ENCODE measurements at places on chromosomes 6 and 20.
A peak's percentile ranks its signal among the peaks of the same experiment; 100 is the strongest.

- DNase-seq = no peak
These were observed 12.0 kb downstream of the UBD start for GRCh38 chr6:29547573-29547972.

- DNase-seq = no peak
These were observed 32.8 kb upstream of the GMPR start for GRCh38 chr6:16205377-16206144.

DNA sequence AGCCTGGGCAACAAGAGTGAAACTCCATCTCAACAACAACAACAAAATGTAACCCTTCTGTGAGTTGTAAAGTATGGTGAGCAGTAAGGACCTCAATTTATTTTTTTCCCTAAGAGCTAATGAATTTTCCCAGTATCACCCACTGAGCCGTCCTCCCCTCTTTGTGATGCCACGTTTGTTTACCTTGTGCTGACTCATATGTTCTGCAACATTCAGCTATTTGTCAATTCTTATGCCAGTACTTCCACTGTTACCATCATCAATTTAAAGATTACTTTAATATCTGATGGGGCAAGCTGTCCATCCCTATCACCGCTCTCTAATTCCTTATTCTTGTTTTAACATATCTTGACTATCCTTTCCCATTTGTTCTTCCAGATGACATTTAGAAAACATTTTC lies 37.5 kb downstream of the MAK start:
- no peak for DNase-seq

DNA sequence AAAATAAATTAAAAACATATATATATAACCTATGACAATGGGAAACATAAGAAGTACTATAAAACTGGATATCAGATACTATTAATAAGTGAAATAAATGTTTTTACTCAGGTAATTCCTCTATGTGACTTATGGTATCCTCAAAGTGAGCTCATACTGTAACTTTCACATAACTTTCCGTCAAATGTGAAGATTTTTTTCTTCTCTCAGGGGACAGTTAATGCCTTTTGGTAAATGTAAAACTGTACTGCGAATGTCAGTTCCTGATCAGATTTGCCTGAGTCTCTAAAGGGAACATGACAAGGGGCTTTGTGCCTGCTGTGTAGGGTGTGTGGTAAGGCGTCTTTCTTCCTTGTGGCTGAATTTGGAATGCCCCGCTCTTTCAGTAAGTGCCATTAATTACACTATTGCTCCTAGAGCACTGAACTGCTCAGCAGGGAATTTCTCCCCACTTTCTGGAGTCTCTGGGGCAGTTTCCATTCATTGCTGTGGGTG lies 271.8 kb downstream of the PRL start:
- no peak for DNase-seq

DNA sequence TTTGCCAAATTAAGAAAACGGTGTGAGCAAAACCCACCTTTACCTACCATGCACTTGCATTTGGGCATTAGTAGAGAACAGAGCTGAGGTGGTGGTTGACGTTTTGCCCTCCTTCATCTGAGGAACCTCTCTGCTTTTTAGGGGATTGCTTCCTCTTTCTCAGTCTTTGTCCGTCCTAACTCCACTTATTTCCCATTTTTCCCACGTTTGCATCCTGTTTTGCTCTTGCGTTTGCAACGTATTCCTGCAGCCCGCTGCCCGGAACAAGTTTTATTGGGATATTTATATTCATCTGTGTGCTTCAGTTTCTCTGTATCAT lies 374 bp upstream of the SERINC1 start:
- no peak for DNase-seq

GRCh38 chr6:128150376-128150775 lies 249.5 kb upstream of the THEMIS start:
- DNase-seq = no peak

DNA sequence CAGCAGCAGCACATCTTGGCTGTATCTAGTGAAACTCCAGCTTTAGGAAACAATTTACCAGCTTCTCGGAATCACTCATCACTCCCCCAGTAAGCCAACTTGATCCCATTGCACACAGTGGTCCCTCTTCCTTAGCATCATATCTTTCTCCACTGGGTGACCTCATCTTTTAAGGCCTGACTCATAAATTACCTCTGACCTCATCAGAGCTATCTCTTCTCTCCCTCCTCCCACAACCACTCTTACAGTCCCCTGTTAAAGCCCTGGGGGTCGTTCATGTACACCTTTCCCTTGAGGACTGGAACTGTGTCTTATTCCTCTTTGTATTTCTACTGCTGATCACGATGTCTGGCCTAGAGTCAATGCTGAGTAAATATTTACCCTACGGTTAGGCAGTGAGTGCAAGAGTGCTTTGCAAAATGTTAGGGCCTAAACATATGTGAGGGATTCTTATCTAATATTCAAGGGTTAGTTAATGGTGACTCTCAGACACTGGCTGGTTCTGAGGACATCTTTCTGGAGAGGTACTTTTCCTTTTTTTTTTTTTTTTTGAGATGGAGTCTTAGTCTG lies 187.2 kb downstream of the LRFN2 start:
- no peak for DNase-seq

DNA sequence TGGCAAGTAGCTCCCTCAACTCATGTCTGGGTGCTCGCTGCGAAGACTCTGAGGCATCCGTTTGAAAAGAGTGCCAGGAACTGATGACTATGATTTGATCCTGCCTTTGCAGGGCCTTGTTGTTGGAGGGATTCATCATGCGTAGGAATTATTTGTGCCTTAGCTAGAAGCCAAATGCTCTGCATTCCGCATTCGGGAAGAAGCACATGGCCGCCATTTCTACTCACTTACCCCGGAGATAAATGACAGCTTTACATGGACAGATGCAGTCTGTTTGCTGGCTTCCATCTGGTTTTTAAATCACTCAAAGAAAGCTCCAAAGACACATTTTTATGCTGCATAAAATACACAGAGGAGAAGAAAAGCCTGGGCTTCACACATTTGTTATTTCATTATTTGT lies 363.3 kb upstream of the CDH4 start:
- no peak for DNase-seq

DNA sequence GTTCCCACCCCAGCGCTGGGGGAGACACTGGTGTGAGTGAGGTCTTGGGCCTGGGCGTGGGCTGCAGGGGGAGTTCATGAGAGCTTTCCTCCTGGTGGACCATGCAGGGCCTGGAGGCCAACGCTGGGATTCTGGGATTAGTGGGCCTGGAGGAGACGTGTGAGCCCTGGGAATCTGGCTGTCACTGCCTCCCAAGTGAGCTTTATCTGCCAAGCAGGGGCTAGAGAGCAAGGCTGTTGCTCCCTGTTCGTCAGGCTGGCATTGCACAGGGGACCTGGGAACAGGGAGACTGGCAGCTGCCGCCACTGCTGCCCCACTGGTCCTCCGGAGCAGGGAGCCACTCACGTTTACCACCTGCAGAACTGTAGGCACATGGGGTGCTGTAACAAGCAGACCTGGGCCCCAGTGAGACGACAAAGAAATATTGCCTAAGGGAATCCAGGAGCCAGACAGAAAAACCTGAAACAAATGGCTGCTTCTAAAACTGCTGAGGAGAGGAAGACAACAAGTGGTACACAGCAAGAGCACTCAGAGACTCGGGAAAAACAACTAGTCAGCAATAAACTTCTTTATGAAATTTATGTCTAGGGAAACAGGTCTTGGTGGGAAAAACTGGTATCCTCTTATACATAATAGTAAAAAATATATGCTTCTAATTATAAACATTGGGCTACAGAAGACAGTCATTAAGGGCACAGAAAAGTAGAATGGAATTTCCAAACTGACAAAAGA lies 45.2 kb downstream of the PPP1R3G start:
- DNase-seq = no peak

DNA sequence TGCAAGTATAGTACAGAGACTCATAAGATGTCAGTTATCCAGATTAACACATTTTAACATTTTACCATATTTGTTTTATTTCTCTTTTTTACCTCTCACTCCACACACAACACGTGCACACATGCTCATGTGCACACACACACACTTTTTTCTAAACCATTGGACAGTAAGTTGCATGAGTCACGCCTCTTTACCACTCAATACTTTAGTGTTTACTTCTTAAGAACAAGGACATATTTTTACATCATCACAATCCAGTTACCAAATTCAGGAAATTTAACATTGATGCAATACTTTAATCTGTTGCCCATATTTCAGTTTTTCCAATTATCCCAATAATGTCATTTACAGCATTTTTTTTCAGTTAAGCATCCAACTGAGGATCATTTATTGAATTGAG lies 109.0 kb downstream of the RIN2 start:
- no peak for DNase-seq

- peak; percentile 44 for DNase-seq
These were observed at the start of gene PTCHD4 for GRCh38 chr6:48111143-48111506. TSS of gene PTCHD4 (minus strand) at chr6:48111197. CDS start at chr6:48068957, 42,240 bp downstream.

GRCh38 chr6:99521633-99522151 lies 6.5 kb upstream of the USP45 start:
- no peak for DNase-seq

DNA sequence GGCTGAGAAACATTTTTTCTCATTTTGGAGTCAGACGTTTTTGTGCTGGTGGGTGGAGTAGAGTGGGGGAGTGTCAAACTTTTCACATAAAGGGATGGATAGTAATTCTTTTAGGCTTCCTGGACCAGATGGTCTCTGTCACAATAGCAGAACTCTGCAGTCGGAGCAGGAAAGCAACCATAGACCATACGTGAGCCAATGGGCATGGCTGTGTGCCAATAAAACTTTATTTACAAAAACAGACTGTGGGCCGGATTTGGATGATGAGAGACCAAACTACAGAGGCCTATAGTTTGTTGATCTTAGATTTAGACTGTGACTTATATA lies 70.8 kb upstream of the SLC22A23 start:
- DNase-seq = no peak

GRCh38 chr20:9611921-9612320 lies 97.5 kb downstream of the LAMP5 start:
- no peak for DNase-seq

DNA sequence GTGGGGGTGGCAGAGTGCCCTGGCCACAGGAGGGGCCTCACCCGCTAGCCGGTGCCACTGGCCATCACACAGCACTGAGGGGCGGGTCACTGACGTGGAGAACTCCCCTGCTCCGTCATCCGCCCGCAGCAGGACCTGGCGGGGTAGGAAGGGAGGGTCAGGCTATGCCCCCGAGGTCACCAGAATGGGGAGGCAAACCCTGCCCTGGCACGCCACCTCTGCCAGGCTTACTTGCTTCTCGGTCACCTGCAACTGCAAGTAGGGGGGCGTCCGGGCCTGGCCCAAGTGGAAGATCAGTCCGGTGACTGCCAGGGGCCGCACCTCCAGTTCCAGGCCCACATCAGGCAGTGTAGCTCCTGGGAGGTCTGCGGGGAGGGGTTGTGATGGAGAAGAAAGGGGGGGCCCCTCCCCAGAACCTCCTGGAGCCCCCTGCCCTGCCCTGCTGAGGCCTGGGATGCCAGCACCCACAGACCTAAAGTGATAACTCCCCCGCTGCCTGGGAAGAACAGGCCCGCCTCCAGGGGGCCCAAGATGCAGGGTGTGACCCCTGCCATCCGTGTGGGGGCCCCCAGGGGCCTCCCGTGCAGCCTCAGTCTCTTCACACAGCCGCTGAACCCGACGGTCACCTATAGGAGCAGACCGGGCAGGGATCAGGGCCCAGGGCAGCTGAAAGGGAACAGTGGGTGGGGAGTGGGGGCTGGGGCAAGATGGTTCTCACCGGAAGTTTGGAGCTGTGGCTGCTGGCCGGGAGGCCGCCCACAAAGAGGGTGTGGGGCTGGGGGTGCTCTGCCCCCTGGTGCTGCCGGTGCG lies 7.4 kb downstream of the ADRM1 start:
- no peak for DNase-seq

DNA sequence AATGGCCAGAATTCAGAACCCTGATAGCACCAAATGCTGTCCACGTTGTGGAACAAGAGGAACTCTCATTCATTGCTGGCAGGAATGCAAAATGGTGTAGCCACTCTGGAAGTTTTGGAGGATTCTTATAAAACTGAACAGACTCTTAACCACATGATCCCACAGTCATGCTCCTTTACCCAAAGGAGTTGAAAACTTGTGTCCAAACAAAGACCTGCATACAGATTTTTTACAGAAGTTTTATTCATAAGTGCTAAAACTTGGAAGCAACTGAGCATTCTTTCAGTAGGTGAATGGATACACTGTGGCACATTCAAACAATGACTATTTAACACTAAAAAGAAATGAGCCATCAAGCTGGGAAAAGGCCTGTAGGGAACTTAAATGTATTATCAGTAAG lies 32.5 kb downstream of the PREP start:
- DNase-seq = no peak

- no peak for DNase-seq
These were observed 145.7 kb upstream of the GGTLC1 start for GRCh38 chr20:24134284-24134683.

- no peak for DNase-seq
These were observed 646.3 kb downstream of the UTRN start for GRCh38 chr6:144931172-144932035.

- no peak for DNase-seq
These were observed 170.7 kb downstream of the TAF4 start for GRCh38 chr20:61895016-61895415.

GRCh38 chr6:91796603-91797002 lies 1209.7 kb upstream of the MAP3K7 start:
- no peak for DNase-seq

- DNase-seq = no peak
These were observed at the start of gene CNR1 for GRCh38 chr6:88165844-88166492. TSS of gene CNR1 (minus strand) at chr6:88166347. CDS start at chr6:88145274, 21,073 bp downstream.

- no peak for DNase-seq
These were observed 74.8 kb downstream of the GCNT2 start for GRCh38 chr6:10595731-10596664.

DNA sequence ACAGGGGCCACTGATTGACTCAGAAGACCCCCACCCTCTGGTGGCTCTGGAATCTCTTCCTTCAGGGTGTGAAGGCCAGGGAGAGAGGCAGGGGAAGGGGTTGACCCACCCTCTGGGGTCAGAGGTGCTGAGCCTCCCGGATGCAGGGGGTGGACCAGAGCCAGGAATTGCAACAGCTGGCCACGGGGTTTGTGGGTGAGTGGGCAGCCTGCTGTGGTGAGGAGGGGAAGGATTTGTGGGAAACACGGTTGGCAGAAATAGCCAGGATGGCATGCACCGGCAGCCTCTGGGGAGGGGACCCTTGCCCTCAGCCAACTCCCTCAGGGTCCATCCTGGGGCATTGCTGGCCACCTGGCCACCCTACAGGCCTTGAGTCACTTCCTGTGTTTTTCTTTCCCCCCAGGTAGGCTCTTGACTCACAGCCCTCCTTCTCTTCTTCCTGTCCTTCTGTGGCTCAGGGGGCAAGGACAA lies 92.8 kb downstream of the MRPL14 start:
- DNase-seq = no peak
